CD4-positive, alpha-beta memory T cell (primary cell): ENCODE measurements at places on chromosomes 1 and 21. TPM values are rescaled to one million over a fixed set of nuclear protein-coding genes. Genes with fewer than 3 reads are reported as not detected.

DNA sequence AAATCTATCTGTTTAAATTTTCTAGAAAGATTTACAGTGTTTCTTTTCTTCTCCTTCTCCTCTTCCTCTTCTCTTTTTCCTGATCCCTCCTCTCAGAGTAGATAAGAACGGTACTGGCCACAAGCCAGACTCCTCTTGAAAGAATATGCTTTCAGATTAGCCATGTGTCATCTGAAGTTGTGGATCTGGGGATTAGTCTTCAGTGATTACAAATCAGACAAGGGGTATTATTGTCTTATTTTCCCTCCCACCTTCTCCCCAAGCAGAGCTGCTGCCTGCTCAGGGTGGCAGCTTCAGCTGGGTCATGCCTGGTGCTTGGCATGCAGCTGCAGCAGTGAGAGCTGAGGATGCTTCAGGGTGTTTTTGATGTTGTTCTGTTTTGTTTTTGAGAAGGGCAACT lies 42.7 kb downstream of the SGIP1 start:
- DNase-seq, result no peak
- H3K4me3 ChIP-seq, result no peak overlapping the region
- H3K27ac ChIP-seq, result no peak overlapping the region
- H3K4me1 ChIP-seq, result no peaks in the 10 kb centered on the region

DNA sequence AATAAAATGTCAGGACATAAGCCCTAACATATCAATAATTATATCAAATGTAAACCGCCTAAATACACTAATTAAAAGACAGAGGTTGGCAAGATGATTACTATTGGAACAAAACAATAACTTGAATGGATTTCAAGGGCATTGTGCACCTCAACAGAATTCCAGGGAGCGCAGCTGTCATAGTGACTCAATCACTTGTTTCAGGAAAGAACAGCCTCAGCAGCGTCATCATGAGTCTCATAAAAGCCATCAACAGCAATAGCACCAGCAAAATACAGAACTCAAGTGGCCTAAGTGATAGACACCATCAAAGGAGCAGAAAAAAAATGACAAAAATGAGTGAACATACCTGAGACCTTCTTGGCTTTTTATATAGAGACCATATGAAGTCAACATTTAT lies 632.7 kb upstream of the NR5A2 start:
- H3K4me1 ChIP-seq, result no peaks in the 10 kb centered on the region
- H3K27me3 ChIP-seq, result no peaks in the 10 kb centered on the region
- H3K27ac ChIP-seq, result no peak overlapping the region
- no peak for DNase-seq

DNA sequence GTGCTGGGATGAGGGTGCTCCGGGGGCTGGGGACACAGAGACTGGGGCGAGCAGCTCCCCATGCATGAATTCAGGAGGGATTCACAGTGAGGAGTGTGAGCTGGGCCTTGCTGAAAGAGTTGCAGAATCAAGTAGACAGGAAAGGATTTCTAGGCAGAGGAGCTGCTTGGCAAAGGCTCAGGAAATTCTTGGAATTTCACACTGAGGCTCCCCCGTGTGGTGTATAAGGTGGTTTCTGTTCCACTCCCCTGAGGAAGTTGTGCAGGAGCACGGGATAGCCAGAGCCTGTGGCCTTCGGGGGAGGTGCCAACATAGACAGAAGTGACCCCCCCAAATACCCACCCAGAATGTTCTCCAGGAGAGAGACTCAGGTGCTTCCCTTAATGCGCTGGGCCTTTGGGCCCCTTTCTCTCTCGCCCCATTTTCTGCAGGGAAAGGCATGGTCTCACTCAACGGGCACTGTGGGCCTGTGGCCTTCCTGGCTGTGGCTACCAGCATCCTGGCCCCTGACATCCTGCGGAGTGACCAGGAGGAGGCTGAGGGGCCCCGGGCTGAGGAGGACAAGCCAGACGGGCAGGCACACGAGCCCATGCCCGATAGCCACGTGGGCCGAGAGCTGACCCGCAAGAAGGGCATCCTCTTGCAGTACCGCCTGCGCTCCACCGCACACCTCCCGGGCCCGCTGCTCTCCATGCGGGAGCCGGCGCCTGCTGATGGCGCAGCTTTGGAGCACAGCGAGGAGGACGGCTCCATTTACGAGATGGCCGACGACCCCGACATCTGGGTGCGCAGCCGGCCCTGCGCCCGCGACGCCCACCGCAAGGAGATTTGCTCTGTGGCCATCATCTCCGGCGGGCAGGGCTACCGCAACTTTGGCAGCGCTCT lies 58.5 kb upstream of the ACTL8 start:
- H3K4me1 ChIP-seq, result no peaks in the 10 kb centered on the region
- no peak overlapping the region for H3K4me3 ChIP-seq
- DNase-seq, result no peak
- no peaks in the 10 kb centered on the region for H3K27me3 ChIP-seq
- no peak overlapping the region for H3K27ac ChIP-seq
- H3K36me3 ChIP-seq, result no peaks in the 10 kb centered on the region

ASCL5 gene
- not detected for total RNA-seq

CFHR3 gene
- not detected for total RNA-seq
